ENCODE measurements at places on chromosomes 7 and 10. TPM values are rescaled to one million over a fixed set of nuclear protein-coding genes. Genes with fewer than 3 reads are reported as not detected.

- no peak overlapping the region for H3K4me3 ChIP-seq
- no peak overlapping the region for H3K27ac ChIP-seq
- H3K27me3 ChIP-seq = no peaks in the 10 kb centered on the region
- DNase-seq = no peak
- no peaks in the 10 kb centered on the region for H3K4me1 ChIP-seq
These were observed 66.5 kb upstream of the PPP2R2D start for GRCh38 chr10:131834152-131834810.

HKDC1 gene
- total RNA-seq = 0.06 TPM

PTPRN2 gene
- total RNA-seq = 3.0 TPM

DNA sequence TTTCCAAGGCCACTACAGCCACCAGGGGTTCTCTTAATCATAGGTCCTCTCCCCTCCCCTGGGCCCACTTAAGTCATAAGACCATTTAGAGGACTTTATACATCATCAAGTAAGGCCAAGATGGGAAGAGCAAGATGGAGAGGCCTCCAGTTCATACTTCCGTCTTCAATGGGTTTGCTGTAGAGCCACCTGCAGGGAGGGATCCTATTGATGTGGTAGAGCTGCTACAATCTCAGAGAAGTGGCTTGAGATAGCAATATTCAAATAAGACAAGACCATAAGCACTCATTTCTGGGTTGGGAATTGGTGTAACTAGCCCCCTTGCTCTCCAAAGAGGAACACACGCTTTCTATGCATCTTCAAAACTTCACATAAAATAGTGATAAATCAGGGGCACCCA lies 214.2 kb downstream of the PLXNA4 start:
- no peak overlapping the region for H3K27ac ChIP-seq
- H3K36me3 ChIP-seq = no peaks in the 10 kb centered on the region
- H3K27me3 ChIP-seq = no peaks in the 10 kb centered on the region
- no peak overlapping the region for H3K4me3 ChIP-seq

DNA sequence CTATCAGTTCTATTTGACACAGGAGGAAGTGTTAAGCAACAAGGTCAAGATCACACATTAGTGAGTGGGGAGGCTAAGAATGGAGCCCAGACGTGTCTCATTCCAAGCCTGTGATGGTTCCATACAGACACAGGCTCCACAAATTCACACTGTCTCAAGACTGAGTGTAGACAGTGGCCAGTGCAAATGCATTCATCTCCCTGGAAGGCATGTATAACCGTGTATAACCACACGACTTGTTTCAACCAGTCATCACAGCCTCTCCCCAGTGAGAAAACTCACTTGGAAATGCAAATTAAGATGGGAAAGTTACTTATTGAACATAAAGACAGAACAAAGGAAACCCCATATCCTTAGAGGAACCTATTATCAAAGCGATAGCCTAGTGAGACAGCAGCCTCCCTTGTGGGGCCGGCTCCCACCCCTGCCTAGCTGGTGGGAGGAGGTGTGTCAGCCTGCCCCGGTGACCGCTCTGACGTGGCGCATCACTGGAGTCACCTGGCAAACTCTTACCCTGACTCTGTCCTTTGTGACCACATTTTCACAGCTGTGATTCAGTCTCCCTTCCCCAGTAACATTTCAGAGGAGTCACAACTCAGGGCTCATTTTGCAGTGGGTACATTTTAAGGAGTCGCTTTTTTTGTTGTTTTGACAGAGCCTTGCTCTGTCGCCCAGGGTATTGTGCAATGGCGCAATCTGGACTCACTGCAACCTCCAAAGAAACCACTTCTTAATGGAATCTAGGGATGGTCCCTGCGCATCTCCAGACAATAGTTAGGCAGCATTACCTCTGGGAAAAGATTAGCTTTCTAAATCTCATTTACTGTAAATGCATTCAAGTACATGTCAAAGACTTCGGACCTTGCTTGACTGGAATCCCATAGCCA lies 126.6 kb upstream of the PARD3 start:
- H3K36me3 ChIP-seq = no peaks in the 10 kb centered on the region
- DNase-seq = no peak
- no peaks in the 10 kb centered on the region for H3K4me1 ChIP-seq

TEX36 gene
- total RNA-seq = not detected

DNA sequence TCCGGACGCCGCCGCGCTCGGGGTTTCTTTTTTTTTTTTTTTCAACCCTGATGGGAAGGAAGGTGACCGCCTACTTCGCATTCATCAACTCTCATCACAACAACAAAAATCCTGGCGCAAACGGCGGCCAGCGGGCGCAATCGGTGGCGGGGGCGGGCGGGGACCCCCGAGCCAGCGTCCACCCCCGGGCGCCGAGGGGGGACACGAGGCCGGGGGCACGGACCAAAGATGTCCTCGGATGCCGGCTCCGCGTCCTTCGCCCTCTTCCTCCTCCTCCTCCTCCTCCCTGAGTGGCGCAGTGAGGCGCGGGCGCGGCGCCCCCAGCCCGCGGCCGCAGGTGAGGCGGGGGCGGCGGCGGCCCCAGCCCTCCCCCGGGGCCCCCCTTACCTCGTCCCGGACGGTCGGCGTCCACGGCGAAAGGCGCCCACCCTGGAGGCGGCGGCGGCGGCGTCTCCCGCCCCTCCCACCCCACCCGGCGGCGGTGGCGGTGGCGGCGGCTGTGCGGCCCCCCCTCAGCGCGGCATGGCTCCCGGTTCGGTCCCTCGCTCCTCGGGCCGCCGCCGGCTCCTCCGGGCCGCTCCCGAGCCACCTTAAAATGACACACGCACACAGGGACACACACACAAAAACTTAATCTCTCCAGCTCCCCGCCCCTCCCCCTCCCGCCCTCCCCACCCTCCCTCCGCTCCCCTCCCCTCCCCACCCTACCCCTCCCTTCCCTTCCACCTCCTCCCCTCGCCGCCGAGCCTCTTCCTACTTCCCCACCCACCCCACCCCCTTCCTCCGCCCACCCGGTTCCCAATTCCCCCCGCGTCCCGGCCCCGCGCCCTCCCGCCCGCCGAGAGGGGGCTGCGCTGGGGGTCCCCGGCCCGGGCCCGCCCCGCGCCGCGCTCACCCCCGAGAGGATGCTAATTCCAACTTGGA lies at the start of gene CTBP2:
CTBP2 (minus strand) TSS at position 632 of the 924 bp plus-strand sequence.
- H3K27ac ChIP-seq = peak within 1 kb of the TSS; percentile 99
- H3K36me3 ChIP-seq = no peaks in the 10 kb centered on the region
- H3K27me3 ChIP-seq = no peaks in the 10 kb centered on the region
- DNase-seq = no peak
- H3K4me3 ChIP-seq = peak within 1 kb of the TSS; percentile 94

DNA sequence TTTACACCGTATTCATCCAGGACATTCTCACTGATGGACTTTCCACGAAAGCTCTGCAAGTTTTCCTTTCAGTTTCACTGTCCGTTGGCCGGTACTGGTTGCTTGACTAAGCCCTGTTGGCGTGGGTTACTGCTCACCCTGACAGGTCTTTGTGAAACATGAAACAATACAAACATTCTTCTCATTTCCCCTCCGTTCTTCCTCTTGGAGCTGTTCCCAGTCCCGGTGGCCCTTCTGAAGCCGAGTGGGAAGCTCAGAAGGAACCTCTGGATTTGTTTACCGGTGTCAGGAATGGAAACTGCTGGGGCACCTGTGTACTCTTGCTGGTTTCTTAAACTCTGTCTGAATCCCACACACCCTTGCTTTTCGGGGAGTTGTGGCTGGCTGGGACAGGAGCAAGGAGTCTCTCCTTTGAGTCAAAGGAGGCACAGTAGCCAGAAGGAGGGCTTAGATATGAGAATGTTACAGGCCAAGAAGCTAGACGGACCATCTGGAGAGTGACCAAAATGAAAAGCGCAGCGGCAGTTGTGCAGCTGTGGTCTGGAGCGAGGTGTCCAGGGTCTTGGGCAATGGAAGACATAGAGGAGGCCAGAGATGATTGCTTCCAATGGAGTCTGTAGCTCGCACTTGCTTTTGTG lies 45.7 kb downstream of the LYZL2 start:
- H3K27me3 ChIP-seq = no peaks in the 10 kb centered on the region
- H3K27ac ChIP-seq = peak overlapping the region; percentile 54
- H3K4me1 ChIP-seq = peaks cover 25% of the 10 kb centered on the region
- H3K36me3 ChIP-seq = no peaks in the 10 kb centered on the region
- peak overlapping the region; percentile 51 for H3K4me3 ChIP-seq
- DNase-seq = peak; percentile 94

DNA sequence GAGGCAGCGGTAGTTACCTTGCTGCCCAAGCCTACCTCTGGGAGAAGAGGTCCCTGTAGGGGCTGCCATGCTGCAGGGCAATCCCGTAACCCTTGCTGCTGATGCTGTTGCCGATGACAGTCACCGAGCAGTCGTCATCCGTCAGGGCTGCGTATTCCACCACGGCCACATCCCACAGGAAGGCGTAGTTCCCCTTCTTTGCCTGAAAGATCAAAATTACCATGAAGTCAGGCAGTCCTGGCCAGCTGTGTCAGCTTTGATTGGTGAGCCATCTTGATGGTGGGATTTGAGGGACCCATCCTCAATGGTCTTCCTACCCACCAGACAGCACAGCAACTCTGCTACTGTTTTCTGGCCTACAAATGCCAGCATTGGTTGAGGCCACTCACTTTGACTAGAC lies 746.8 kb downstream of the GRID1 start:
- DNase-seq = no peak
- H3K4me3 ChIP-seq = no peak overlapping the region
- H3K27ac ChIP-seq = no peak overlapping the region
- no peaks in the 10 kb centered on the region for H3K36me3 ChIP-seq

All from esophagus muscularis mucosa (tissue), 4 donors.